ENCODE measurements at places on chromosomes 16 and 17. TPM values are rescaled to one million over a fixed set of nuclear protein-coding genes. Genes with fewer than 3 reads are reported as not detected.

Gene NOD2
- 0.23 TPM for total RNA-seq

Gene GJC1
- 22.7 TPM for total RNA-seq

Gene KIF2B
- not detected for total RNA-seq

Gene JPH3
- 0.23 TPM for total RNA-seq

Gene KRTAP17-1
- not detected for total RNA-seq

Gene C1QTNF8
- not detected for total RNA-seq

Gene NACA2
- total RNA-seq = not detected

Gene PALB2
- 9.5 TPM for total RNA-seq

Gene GP1BA
- not detected for total RNA-seq

Gene IRX5
- 3.2 TPM for total RNA-seq

Measured in glomerular endothelial cell (primary cell).